ENCODE measurements at places on chromosomes 7 and 10.

- peak; percentile 77 for DNase-seq
Measured at GRCh38 chr10:117534321-117535297, 7.9 kb upstream of the EMX2 start.

- no peak for DNase-seq
Measured at GRCh38 chr7:1588978-1589377, 19.1 kb upstream of the PSMG3 start.

GRCh38 chr10:1324903-1325302, 268.7 kb downstream of the WDR37 start:
- DNase-seq, result no peak

DNA sequence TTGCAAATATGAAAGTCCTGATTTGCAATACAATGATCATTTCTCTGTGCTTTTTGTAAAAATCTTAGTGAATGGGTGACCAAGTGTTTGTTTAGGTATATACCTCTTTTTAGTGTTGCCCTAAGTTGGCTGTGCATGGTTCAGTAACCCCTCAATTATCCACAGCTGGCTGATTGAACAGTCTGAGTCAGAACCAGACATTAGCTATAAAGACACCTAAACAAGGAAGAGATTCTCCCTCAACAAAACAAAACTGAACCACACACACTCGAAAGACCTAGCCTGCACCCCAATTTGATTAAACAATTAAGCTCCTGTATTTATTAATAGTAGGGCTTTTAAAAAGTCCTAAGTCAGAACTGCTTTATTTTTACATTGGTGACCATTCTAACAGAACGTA, 2.8 kb downstream of the RSBN1L start:
- no peak for DNase-seq

DNA sequence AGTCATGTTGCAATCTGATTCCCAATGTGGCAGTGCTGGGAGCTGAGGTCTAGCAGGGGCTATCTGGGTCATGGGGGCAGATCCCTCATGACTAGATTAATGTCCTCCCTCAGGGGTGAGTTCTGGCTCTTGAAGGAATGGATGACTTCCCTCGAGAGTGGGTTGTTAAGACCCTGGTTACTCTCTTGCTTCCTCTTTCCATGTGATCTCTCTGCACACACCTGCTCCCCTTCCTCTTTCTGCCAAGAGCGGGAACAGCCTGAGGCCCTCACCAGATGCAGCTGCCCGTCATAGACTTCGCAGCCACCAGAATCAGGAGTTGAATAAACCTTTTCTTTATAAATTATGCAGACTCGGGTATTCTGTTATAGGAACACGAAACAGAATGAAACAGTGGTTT, 37.8 kb downstream of the SFMBT2 start:
- DNase-seq, result no peak

DNA sequence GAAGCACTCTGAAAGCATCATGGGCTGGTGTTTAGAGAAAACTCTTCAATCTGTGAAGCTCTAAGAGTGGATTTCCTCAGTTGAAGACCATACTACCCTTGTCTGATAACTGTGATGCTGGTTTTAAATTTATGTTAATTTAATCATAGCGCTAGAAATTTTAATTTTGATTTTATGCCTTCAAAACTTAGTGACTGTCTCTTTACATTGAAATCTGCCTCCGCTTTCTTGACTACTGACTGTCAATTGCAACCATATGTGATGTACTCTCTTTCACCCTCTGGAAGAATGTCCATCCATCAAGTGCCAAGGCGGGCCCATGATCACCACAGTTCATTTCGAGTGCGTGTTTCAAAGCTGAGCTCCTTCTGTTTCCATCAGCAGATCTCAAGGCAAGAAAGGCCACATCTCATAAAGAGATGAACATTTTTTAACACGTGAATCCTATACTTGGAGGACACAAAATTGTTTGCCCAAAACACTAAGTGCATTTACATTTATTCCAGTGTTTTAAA, 147.1 kb downstream of the ITGA8 start:
- no peak for DNase-seq

GRCh38 chr7:105389088-105389650, 448 bp upstream of the SRPK2 start:
- peak; percentile 45 for DNase-seq

- no peak for DNase-seq
Measured at GRCh38 chr7:120720317-120720716, 137.6 kb downstream of the TSPAN12 start.

GRCh38 chr10:7872041-7872442, 53.7 kb downstream of the TAF3 start:
- DNase-seq, result no peak

DNA sequence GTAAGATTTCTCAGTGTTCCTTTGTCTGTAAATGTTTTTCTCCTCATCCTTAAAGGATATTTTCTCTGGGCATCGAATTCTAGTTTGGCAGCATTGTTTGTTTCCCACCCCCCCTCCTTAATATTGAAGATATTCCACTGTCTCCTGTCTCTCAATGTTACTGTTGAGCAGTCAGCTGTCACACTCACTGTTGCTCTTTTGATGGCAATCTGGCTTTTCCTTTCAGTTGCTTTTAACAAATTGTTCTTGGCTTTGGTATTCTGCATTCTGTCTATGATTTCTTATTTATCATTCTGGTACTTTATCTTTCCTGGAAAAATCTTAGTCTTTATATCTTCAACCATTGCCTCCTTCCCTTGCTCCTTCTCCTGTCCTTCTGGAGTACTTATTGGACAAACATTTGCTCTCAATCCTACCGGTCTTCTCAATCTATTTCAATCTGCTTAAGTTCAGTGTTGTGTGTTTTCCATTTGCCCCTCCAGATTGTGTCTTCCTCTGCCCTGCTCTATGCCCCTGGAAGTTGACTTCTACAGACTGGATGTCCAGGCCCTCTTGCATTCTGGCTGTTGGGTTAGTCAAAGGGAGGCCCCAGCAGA, 9.3 kb upstream of the GTPBP4 start:
- no peak for DNase-seq

DNA sequence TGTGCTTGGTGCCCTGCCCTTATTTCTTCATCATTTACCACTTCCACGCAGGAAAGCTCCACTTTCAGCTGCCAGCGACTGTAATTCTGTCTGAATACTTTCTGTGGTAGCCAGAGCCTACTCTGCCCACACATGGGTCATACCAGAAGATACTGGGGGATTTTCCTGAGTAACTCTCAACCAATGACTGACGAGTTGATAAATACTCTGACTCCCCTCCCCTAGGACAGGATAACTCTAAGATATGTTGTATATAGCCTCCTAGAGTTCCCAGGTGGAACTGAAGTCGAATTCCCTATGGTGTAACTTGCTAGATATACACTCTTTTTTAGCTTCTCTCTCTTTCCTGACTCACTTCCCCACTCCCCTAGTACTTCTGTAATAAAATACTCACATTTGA, 29.8 kb downstream of the SEM1 start:
- no peak for DNase-seq

DNA sequence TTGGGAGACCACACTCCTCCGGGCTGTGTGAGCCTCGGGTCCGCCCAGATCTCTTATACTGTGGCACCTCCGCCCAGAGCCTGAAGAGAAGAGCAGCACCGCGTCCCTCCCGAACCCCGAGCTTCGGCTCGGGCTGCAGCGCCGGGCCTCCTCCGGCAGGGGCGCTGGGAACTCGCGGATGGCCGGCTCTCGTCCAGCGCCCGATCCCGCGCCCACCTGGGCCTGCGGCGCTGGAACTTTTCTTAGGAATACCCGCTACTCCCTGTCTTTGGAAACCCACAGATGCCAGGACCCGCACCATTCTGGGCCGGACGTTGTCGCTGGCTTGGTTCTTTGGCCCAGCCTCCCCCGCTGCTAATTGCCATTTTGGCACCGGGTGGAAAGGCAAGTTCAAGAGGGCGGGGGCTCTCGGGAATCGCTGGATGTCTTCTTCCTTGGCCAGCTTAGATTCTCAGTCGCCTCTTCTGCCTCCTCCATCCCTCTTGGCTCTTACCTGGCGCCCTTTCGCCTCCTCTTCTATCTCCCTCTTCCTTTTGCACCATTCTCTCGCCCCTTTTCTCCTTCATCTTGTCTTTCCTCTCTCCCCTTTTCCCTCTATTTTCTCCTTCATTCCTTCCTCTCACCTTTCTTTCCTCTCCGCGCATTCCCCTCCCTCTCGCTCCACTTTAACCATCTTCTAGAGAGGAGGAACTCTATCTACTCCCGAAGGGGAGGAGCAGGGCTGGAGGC, 2.1 kb upstream of the SORCS3 start:
- DNase-seq, result no peak
